ENCODE measurements at places on chromosomes 3 and 15.
A peak's percentile ranks its signal among the peaks of the same experiment; 100 is the strongest.

DNA sequence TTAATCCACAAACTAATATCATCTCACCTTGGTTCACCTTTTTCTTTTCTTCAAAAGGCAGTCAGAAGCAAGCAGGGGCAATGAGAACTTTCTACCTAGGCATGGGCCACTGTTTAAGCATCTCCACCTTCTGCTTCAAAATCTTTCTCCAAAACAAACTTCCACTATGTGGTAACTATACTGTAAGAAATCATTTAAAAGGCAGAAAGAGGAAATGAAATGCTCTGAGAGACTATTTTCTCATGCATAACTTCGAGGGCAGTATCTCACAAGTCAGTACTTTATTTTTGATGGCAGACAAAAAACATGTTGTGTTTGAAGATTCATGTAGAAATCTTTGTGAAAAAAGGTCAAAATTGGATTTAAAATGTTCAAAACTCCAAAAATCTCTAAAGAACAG lies 419.7 kb downstream of the ZBTB20 start:
- no peak for DNase-seq

- DNase-seq = no peak
Measured at GRCh38 chr3:72271216-72271615, 486.3 kb upstream of the PROK2 start.

DNA sequence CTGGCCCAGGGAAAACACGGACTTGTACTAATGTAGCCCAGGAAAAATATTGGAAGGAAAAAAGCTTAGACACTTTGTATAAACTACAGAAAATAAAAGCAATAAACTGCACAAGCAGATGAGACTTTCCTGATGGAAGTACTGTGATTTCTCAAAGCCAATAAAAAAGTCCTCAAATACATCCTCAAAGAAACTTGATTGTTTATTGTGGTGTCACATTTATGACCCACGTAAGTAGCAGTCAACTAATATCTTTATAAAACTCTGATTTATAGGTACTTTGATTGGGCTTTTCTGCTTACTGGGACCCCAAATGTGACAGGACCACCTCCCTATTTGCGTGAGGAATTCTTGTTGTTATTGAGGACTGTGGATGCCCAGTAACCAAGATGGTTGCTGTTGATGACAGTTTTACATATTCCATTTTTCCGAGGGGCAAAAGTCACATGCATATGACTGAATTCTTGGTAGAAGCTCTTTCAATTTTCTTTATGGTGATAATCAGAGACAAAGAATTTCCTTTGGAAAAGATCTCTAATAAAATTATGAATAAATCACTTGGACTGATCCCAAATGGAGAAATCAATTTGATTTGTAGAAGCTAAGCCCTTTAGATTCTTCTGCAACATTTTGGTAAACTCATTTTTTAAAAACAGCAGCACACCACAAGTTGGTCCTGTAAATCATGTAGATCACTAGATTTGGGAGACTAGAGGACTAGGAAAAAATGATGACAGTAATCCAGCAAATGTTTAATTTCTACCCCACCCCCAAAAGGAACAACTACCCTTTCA lies 159.0 kb upstream of the TSC22D2 start:
- no peak for DNase-seq

DNA sequence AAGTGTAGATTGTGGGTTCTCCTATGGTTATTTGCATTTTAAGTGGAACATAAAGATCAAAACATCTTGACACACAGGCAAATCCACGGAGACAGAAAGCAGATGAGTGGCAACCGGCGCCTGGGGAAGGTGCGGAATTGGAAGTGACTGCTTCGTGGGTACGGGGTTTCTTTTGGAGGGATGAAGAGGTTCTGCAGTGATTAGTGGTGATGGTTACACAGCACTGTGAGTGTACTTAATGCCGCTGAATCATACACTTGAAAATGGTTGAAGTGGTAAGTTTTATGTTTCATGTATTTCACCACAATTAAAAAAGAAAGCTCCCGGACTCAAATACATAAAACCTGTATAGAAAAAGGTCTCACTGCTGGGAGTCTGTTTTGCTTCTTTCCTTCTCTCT lies 18.5 kb upstream of the VPS33B start:
- no peak for DNase-seq

DNA sequence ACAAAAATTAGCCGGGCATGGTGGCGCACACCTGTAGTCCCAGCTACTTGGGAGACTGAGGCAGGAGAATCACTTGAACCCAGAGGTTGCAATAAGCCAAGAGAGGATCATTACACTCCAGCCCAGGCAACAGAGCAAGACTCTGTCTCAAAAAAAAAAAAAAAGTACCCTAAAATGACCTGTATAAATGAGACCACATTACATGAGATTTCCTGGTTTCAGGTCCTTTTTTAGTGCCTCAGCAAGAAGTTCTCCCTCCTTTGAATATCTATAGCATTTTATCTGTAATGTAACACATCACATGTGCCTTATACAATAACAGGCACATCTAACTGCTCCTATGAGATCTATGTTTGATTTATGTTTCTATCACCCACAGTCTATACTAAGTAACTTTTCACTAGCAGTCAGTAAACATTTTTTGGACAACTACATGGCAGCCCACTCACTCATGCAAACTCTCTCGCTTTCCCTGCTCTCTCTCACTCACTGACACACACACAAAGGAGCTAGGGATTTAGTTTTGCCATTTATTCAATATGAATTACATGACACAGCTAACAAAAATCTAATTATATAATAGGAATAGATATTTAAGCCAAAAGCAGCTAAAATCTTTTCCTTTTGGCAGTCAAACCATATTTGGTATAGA lies 34.1 kb downstream of the ADAM10 start:
- no peak for DNase-seq

DNA sequence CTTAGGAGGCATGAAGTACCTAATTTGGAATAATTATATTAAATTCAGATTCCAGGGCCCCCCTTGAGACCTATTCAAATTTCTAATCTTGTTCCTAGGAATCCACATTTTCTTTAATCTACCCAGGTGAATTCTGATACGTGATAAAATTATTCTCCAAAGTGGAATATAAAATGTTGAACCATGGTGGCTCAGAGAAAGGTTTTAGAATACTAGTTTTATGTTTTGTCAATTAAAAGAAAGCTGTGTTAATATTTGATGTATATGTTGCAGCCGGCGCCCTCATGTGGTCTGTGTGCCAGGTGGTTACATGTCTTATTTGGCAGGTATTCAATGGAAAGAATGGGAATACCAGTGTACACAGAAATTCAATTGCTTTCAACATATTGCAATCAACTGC lies 321.8 kb downstream of the FEZF2 start:
- no peak for DNase-seq

DNA sequence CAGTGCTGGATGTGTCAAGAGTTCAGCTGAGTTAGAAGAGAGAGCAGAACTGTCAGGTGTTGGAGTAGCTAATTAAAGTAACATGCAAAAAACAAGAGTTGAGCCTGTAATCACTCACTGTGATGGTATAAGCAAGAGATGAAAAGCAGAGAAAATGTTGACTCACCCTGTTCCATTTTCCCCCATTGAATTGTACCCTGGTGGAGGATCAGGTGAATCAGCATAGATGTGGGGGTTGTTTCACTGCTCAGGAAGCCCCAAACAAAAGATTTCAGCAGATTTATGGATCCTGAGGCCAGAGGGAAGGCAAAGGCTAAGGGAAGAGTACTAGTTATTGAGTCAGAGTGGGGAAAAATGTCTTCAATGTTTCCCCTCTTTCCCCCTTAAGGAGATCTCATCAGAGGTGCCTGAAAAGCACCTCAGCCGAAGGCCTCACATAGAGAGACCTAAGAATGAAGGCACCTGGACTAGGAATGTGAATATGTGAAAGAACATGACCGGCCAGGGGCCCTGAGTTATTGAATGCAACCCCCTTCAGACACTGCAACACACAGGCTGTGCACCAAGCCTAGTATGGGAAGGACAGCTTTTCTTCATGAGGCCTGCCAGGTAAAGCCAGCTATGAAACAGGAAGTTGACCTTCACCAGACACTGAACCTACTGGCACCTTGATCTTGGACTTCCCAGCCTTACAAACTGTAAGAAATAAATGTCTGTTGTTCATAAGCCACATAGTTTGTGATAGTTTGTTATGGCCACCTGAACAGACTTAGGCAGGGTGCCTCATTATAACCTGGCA lies 90.1 kb downstream of the TMCO5A start:
- no peak for DNase-seq

DNA sequence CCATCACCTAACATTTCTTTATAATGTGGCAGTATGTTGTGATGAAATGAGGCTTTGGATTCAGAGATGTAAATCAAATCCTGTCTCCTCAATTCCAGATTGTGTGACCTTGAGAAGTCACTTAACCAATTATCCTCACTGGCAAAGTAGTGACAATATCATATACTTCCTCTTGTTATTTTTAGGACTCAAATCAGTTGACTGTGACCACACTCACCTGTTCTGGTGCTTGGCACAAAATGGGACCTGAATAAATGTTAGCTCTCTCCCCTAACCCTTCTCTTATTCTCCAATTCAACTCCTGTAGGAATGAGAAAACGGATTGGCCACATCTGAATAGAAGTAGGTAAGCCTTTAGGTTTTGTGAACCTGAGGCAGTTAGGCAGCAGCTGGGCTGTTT lies 42.1 kb downstream of the IQCH start:
- DNase-seq = no peak

DNA sequence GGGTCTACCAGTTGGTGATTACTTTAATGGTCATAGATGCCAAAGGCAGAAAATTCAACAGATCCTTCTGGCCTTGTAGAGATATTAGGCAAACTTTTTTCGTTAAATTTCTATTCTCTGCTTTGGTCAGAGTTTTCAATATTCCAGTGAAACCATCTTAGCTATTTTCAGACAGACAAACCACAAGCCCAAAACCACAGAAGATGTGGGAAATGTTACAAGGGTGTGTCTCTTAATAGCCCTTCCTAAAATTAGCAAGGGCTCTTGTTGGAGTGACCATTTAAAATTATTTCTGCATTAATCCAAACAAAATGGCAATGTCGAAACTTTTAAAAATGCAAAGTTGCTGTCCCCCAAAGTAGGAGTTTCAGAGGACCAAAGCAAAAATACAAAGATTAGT lies 102.8 kb downstream of the ARRDC4 start:
- peak; percentile 42 for DNase-seq

- DNase-seq = no peak
Measured at GRCh38 chr3:136862617-136863322, 762 bp downstream of the NCK1 start.

DNA sequence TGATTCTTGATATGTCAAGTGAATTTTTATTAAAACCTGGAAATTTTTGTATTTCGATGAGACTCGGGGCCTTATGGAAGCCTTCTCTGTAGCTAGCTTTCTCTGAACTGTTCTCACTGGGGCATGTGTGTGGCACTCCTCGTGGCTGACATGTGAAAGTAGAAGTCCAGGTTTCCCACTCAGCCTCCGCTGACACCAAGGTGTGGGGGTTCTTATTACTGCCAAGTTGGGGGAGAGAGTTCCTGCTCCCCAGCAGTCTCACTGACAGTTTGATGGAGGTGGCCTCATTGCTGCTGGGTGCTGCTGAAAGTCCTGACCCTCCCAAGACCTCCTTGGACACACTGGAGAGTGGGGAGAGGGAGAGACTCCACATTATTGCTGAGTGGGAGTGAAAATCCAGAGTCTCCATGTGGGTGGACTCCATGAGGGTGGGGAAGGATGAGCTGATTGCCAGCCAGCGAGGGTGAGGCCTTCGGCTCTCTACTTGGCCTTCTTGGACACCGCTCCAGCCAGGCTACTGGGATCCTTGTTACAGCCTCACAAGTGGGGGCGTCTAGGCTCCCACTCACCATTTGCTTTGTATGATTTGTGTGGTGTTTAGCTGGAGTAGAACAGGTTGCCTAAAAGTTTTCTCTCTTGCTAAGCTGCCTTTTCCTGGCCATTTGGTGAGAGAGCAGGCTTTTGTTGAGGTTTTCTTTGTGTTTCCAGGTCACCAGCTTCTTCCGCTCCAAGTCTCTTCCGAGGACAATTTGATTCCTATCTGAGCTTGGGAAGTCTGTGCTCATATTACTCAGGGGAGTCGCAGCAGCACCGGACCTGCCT lies 64.1 kb downstream of the LSM3 start:
- DNase-seq = no peak

DNA sequence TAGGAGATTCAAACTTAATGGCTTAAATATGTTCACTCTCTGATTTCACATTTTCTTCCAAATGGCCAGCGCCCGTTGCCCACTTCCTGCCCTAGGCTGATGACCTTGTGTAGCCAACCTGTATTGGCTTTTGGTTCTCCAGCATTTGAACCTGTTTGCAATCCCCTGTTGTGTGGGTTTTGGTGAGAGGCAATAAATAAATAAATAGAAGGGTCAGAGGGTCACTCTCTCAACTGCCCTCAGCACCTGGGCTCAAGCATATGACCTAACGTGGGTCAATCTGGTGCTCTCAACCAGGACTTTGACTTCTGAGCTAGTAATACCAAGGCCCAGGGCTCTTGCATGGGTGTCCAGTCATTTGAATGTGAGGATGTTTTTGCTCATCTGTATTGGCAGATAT lies 1.8 kb upstream of the SRP14 start:
- DNase-seq = no peak

DNA sequence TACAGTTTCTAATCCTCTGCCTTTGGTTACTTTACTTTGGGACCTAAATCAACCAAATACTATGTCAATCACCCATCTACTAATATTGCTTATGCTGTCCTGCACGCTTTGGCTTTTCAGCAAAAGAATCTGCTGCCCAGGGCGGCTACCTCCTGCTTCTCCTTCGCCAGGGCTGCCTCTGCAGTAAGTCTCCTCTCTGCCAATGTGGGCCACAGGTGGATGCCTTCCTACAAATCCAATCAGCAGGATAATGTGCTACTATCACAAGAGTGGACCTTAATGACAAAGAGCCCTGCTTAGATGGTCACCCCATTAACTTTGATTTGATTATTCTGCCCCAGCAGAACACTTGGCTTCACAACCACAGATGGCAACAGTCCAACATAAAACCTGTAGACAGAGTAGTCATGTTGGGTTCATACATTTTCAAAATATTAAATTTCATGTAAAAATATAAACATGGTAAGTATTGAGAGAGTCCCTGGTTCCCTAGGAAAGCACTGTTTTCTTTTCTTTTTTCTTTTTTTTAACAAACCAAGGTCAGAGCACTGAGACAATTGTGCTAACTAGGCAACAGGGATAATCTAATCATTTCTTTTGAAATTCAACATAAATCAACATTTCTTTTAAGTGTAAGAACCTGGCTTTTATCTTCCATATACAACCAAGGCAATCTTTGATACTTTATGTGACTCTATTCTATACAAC lies 298.3 kb downstream of the ZBTB20 start:
- DNase-seq = no peak

DNA sequence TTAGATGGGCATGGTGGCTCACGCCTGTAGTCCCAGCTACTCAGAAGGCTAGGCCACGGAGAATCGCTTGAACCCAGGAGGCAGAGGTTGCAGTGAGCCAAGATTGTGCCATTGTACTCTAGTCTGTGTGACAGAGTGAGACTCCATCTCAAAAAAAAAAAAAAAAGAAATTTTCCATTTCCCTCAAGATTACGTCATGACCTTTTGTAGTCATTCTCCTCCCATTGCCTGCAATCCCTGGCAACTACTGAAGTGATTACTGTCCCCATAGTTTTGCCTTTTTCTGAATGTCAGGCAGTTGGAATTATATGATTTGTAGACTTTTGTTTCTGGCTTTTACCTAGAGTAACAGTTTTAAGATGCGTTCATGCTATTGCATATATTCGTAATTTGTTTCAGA lies 28.0 kb downstream of the WDR76 start:
- DNase-seq = peak; percentile 7

- no peak for DNase-seq
Measured at GRCh38 chr3:21028412-21028811, 722.6 kb downstream of the ZNF385D start.
